ENCODE measurements at places on chromosomes 4 and X.

DNA sequence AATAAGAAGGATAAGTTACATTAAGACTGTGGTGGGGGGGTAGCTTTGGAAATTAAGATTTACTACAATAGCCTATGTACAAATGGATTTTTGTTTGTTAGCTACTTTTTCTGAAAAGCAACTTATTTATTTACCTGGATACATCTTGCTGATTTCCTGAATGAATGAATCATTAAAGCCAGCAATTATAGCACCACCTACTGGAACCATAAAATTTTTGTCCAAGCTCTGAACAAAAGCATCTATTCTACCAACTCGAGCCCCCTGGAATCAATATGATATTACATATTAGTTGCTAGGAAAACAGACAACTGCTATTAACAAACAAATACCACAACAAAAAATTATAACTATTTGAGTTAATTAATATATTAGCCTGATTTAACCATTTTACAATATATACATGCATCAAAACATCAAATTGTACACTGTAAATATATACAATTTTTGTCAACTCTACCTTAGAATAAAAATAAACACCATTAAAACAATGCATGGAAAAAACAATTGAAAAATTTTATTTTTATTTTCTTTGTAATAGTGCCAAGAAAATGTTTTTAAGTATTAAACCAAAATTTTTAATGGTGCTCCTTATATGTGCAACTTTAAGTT is 15.3 kb downstream of the SEPSECS start:
- peak; percentile 56 for DNase-seq

DNA sequence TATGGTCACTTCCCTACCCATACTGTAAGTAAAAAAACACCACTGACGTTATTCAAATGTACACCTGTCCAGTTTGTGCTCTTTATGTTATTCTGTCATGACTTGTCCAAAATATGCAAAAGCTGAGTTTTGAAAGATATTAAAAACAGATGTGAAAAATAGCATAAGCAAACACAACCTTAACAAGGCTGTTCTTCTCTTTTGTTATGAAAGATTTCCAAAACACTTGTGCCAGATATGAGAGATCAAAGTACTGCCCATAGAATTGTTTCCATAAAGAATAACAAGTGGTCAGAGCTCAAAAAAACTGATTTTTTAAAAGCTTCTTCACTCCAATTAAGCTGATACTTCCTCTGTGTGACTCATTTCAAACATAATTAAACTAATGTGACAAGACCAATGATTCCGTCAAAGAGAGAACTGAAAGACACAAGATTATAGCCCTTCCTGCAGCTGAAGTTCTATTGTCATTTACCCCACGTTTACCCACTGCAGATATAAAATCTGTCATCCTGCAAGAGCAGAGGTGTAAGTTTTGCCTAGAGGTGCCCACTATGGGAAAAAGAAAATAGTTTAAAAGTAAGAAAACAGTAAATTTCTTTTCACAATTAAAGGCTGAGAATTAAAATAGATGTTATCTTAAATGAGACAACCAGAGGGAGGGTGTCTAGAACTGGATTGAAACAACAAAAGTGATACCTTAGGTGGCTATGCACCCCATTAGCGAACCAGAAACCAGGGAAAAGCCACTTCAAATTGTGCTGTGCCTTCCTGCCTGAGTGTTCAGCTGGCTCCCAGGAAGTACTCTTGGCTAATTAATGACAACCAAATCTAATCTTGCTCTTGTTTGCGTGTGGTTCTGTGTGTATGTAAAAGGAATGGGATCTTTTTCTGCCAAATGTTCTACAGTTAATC is 30.1 kb downstream of the RASSF6 start:
- DNase-seq, result no peak

DNA sequence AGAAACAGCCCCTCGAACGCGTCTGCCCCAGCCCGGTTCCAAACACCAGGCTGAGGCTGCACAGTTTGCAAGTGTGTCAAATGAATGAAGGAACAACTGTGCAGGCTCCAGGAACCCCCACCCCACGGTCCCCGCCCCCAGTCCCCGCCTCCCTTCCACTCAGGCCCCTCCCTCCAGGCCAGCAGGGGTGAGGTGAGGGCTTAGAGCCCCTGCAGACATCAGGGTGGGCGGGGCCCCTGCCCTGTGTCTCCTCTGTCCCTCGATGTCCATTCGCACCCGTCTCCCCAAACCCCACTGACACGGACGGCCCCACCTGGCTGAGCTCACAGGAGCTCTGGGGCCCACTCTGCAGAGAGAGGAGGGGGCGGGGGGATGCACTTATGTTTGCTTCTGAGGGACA is 28.5 kb downstream of the TACC3 start:
- DNase-seq, result no peak

DNA sequence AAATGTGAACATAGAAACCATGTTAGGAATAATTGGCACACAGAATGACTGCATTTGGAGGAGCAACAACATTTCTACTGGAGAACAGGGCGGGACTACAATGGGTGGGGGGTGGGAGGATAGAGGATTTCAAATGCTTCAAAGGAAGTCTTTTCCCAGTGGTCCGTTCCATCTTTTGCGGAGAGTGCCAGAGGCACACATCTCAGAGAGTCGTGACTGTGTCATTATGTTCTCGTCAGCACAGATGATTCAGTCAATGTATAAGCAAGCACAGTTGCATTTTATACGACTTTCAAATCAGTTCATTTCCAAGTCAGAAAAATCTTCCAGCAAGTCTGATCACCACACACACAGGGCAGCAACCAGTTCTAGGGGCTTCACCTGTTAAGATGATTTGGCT is 22.7 kb upstream of the GPR50 start:
- DNase-seq, result no peak

DNA sequence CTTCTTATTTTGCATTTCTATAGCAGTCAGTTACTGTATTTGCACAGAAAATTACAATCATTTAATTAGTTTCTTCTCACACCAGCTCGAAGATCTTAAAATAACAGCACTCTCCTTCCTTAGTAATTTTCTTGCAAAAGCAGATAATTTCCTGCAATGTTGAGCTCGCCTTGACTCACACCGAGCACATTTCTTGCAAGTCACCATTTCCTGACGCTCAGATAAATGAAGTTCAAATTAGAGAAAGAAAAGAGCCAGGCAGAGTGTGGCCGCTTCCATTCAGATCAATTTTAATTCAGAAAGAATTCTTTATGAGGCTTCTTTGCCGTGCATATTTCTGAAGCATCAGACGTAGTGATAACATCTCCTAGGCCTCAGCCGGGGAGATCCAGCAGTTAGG is 10.1 kb downstream of the SORCS2 start:
- DNase-seq, result peak; percentile 38

- DNase-seq, result no peak
Measured at GRCh38 chr4:17480210-17480927, 31.5 kb downstream of the QDPR start.

GRCh38 chr4:8002525-8003309 is 63.1 kb upstream of the AFAP1 start:
- no peak for DNase-seq

- peak; percentile 70 for DNase-seq
Measured at GRCh38 chrX:53287493-53288138, 6.2 kb upstream of the IQSEC2 start.

GRCh38 chr4:2858451-2859217 is 15.0 kb downstream of the ADD1 start:
- peak; percentile 72 for DNase-seq

- peak; percentile 37 for DNase-seq
Measured at GRCh38 chr4:139814323-139815015, 148.8 kb downstream of the MGST2 start.

DNA sequence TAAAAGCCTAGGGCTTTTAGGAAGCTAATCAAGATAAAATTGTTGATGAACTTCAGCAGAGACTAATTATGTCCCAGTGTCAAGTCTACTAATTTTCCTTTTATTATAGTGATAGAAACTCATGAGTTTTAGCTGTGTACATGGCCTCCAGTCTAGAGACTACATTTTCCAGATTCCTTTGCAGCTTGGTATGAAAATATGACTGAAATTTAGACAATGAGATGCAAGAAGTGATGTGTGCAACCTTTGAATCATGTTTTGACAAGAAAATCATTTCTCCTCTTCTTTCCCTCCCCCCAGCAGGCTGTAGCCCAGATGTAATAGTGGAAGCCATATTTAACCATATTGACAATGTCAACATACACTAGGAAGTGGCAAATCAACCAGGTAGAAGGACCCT is 30.3 kb upstream of the IL13RA2 start:
- no peak for DNase-seq

GRCh38 chr4:15653864-15654592 is 1.1 kb downstream of the FBXL5 start:
- peak; percentile 74 for DNase-seq

- peak; percentile 8 for DNase-seq
Measured at GRCh38 chr4:134421734-134422133, 220.1 kb upstream of the PABPC4L start.

All from umbilical cord (tissue), 2 donors.